Activated CD4-positive, alpha-beta T cell treated with anti-CD3 and anti-CD28 coated beads, Interleukin-2, amount 10 ng/mL, durations not matched to agents 24 days and 14 days (primary cell): ENCODE measurements at places on chromosomes 12 and 14. TPM values are rescaled to one million over a fixed set of nuclear protein-coding genes. Genes with fewer than 3 reads are reported as not detected.

- no peak for DNase-seq
- no peaks in the 10 kb centered on the region for H3K27me3 ChIP-seq
- H3K27ac ChIP-seq = peak overlapping the region; percentile 51
- peaks cover 30% of the 10 kb centered on the region for H3K4me1 ChIP-seq
Observed at GRCh38 chr12:120048263-120048662, 59.2 kb downstream of the BICDL1 start.

Gene KRT71
- not detected in 2 replicates for total RNA-seq

DNA sequence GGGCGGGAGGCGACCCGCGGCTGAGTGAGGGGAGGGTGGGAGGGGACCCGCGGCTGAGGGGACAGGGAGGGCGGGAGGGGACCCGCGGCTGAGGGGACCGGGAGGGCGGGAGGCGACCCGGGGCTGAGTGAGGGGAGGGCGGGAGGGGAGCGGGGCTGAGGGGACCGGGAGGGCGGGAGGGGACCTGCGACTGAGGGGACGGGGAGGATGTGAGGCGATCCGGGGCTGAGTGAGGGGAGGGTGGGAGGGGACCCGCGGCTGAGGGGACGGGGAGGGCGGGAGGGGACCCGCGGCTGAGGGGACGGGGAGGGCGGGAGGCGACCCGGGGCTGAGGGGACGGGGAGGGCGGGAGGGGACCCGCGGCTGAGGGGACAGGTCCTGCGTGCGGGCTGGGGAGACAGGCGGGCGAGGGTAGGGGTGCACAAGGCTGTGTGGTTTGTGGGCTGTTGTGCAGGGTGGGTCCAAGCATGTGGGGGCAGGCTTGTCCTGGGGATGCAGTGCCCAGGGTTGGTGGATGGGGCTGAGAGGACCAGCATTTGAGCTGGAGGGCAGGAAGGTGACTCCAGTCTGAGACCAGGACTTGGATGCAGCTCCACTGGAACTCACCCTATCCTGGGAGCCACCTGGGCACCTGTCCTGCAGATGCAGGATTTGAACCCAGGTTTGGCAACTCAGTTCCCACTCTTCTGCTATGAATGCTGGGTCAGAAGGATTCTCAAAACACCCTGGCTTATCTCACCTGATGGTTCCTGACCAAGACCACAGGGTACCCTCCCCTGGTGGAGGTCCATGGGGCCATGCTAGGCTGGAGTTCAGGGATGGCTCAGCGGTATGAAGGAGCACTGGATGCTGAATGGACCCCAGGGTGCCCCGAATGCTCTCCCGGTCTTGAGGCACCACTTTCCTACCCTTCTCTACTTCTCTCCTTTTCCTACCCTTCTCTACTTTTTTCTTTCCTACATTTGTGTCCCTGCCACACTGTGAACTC lies 9.4 kb downstream of the PLD4 start:
- no peaks in the 10 kb centered on the region for H3K36me3 ChIP-seq
- H3K27me3 ChIP-seq = peaks cover 14% of the 10 kb centered on the region
- peaks cover 6% of the 10 kb centered on the region for H3K4me1 ChIP-seq

Gene KLRB1
- 0.14 TPM in 1 of 2 replicates, not detected in the other for total RNA-seq

DNA sequence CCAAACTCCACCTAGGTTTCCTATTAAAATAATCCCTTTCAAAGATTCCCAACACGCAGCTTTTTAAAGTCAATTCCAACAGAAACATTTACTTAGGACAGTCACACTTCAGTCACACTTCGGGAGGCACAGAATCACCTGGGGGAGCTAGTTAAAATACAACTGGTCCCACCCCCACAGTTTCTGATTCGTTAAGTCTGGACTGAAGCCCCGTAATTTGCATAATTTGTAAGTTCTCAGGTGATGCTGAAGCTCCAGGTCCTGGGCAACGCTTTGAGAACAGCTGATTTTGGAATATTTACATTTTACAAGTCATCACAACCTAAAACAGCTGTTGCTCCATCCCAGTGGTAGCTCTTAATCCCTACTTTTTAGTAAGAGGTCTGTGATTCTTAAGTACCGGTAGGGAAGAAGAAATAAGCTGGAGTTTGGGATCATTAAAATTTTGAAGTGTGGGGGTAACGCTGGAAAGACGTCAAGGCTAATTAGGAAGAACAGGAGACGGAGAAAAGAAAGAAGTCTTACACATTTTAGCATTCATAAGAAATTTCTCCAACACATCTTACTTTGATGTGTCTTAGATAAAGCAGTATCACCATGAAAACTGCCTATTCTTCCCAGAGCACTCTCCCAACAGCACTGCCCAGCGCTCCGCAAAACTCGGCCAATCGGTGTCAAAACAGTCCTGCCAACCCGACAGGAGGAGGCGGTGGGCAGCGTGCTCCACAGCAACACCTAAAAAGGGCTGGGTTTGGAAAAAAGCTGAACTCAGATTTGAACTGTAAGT lies 1.1 kb downstream of the IPO8 start:
- H3K27me3 ChIP-seq = peaks cover 7% of the 10 kb centered on the region
- peak overlapping the region; percentile 93 for H3K4me3 ChIP-seq
- H3K27ac ChIP-seq = peak overlapping the region; percentile 80
- peaks cover 9% of the 10 kb centered on the region for H3K36me3 ChIP-seq
- H3K4me1 ChIP-seq = peaks cover 33% of the 10 kb centered on the region
- DNase-seq = peak; percentile 68

DNA sequence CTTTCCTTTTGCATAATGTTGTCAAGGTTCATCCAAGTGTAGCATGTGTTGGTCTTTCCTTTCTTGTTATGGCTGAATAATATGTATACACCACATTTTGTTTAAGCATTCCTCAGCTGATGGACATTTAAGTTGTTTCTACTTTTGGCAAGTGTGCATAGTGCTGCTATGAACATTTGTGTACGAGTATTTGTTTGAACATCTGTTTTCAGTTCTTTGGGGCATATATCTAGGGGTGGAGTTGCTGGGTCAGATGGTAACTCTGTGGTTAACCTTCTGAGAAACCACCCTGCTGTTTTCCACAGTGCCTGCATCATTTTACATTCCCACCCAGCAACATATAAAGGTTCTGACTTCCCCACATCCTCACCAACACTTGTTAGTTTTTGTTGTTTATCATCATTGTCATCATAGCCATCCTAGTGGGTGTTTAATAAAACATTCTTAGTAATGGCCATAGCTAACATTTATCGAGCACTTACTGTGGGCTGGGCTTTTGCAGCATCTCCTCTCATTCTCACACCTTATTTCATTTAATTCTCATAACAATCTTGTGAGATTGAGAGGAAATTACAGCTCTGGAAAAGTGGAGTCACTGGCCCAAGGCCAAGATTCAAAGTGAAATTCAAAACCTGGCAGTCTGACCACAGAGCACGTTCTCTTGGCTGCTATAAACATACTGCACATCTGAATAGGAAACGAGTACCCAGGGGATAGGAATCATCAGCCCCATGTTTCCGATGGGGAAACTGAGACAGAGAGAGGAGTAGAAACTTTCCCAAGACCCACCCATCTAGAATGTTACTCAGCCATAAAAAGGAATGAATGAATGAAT lies 193.6 kb downstream of the KSR2 start:
- no peak for DNase-seq
- H3K36me3 ChIP-seq = no peaks in the 10 kb centered on the region
- H3K27me3 ChIP-seq = no peaks in the 10 kb centered on the region

- H3K4me3 ChIP-seq = no peak overlapping the region
- no peaks in the 10 kb centered on the region for H3K27me3 ChIP-seq
- no peak overlapping the region for H3K27ac ChIP-seq
- H3K36me3 ChIP-seq = peaks cover 13% of the 10 kb centered on the region
- no peak for DNase-seq
Observed at GRCh38 chr14:70645892-70646291, 4.2 kb downstream of the TTC9 start.

DNA sequence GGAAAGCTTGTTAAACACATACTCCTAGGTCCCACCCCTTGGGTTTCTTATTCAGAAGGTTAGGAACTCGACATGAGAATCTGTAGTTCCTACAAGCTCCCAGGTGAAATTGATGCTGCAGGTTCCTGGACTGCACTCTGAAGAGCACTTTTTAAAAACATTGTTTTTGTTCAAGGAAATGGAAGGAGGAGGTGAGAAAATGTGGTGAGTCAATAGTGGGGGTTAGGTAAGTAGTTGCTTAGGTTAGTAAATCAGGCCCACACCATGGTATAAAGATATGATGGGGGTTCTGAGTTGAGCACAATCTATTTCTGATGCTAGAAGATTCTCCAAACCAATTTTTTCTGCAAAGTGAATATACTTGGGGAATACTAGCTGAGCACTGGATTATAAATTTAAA lies 450.3 kb downstream of the CCDC91 start:
- no peaks in the 10 kb centered on the region for H3K27me3 ChIP-seq
- DNase-seq = no peak
- H3K4me3 ChIP-seq = no peak overlapping the region
- H3K4me1 ChIP-seq = no peaks in the 10 kb centered on the region
- H3K36me3 ChIP-seq = no peaks in the 10 kb centered on the region
- no peak overlapping the region for H3K27ac ChIP-seq
